ENCODE measurements at places on chromosomes 3 and 15. TPM values are rescaled to one million over a fixed set of nuclear protein-coding genes. Genes with fewer than 3 reads are reported as not detected.

GRCh38 chr3:173785004-173785403, 387.5 kb downstream of the NLGN1 start:
- no peak for DNase-seq

DNA sequence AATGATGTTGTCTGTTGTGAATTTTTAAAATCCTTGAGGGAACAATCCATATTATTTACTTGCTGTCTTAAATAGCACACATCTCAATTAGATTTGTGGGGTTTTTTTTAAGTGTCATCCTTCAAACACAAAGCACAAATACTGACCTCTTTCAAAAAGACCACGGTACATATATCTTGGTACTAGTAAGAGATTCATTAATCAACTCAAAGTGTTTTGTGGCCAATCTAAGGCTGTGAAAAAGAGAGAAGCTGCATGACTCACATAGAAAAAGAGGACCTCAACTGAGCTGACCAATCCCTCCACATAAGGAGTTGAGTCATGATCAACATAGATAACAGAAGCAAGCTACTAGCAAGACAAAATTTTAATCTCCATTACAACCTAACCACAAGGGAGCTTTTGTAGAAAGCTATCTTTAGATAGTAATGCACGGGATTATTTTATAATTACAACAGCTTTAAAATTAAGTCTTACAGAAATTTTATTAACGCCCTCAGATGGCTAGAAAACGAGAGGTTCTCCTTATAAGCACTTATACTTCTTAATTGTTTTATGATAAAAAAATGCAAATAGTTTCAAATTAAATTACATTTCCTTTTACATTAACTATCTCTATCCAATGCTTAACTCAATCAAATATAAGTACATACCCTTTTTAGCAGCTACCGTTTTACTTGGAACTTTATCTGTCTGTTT, 60.5 kb downstream of the TOP2B start:
- DNase-seq: no peak

DNA sequence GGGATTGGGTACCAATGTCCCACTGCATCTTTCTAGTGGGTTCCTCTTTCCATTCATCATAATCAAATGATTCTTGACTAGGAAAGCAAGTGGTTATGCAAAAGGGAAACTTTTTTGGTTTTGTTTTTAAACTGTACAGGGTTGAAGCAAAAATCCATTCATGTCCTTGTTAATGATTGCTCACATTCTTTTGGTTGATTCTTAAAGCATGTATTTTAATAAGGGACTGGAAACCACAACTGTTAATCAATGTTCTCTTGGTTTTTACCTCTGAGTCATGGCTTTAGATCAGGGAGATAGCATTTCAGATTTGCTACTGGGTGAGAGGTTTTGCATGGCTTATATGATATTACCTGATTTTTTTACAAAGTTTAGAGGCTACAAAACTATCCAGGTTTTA, 371.7 kb upstream of the RGMA start:
- no peak for DNase-seq

DNA sequence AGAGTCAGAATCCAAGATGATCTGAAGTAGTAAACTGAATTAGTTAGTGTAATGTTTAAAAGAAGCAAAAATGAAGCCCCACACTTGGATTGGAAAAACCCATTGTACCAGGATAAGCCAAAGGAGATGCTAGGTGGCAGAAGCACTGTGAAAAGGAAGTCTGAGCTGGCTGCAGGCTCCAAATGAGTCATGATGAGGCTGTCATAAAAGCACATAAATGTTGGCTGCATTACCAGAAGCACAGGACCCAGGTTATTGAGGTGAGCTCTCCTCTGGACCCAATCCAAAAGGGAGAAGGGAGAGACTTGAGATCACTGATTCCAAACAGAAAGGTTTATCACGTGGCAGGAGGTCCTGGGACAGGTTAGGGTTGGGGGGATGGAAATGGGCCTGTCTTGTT, 3.2 kb upstream of the ACAN start:
- DNase-seq: no peak

DNA sequence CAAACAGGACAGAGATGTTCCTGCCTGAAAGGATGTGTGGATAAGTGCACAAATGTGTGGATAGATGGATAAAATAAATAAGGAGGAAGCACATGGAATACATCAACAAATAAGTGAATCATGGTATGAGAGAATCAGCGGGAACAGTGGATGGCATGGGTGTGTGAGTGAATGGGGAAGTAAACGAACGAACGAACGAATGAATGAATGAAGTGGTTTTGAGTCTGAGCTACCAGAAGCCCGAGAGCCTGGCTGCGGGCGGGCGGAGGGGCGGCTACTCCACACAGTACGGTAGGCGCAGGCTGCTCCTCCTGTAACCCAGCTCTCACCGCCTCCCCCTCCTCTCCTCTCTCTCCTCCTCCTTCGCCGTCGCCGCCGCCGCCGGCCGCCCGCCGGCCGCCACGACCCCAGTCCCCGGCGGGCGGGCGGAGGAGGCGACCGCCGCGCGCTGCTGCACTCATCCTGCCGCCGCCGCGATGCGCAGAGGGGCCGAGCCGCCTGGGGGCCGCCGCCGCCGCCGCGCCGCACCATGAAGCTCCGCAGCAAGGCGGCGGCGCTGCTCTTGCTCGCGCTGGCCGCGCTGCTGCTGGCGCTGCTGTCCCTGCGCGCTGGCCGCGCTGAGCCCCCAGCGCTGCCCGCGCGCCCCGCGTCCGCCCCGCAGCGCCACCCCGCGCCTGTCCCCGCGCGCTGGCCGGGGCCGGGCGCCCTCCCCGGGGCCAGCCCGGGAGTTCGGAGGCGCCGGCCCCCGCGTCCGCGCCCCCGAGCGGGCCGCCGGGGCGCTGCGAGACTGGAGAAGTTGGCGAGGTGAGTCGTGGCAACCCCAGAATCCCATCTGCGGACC, at the start of gene GXYLT2:
TSS of gene GXYLT2 (plus strand) at position 342 of the 841 bp plus-strand sequence. CDS start at position 530, 188 bp downstream.
- no peak for DNase-seq

DNA sequence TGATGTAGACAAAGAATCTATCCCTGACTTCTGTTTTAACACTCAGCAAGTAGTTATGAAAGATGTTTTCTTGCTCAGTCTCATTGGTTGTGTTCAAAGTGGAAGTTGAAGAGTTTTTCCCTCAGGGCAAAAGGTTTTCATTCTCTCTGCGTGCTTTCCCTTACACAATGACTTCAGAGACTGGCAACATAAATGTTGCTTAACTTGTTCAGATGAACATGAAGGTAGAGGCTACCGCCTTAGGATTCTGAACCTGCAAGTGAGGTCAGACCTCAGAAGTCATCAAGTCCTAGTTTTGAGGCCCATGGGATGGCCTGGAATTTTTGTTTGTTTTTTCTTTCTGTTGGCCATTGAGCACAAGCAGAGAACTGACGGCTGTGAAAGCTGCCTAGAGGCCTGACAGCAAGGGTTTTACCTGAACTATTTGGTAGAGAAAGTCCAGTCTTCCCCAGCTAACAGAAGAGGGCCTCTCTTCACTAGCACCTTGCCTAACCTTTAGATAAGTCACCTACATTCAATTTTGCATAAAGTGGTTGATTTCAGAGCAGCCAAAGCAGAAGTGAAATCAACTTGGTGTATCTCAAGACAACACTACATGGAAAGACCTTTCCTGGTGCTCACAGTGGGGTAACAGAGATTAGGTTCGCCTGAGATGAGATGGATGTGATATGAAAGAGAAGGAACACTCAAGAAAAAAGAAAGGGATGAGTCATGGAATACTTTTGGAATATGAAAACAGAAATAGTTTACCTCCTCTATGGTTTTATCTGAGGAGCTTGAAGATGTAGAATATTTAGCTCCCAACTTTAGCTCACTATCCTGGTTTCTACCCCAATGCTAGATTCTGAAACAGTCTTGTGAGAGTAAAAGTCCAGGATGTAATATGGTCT, 53.6 kb upstream of the AP4E1 start:
- no peak for DNase-seq

DNA sequence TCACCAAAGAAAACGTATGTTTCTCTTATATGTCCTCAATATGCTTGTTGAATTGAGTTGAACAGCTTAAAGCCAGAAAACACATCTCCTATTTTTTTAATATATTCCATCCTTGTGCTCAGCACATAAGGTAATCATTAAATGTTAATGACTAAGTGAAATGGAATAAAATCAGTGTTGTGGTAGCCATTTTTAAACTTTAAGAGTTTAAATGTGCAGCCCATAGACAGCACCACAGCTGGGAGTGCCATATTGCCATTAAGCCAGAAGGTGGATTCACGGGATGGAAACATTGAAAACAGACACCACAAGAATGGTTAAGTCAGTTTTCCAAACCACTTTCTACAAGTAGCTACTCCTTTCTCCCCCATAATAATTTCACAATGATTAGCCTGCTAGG, 76.8 kb upstream of the C15orf61 start:
- no peak for DNase-seq

GRCh38 chr15:101675796-101676582, 23.8 kb upstream of the TM2D3 start:
- no peak for DNase-seq

- no peak for DNase-seq
Observed at GRCh38 chr3:30643763-30644462, 37.5 kb downstream of the TGFBR2 start.

DNA sequence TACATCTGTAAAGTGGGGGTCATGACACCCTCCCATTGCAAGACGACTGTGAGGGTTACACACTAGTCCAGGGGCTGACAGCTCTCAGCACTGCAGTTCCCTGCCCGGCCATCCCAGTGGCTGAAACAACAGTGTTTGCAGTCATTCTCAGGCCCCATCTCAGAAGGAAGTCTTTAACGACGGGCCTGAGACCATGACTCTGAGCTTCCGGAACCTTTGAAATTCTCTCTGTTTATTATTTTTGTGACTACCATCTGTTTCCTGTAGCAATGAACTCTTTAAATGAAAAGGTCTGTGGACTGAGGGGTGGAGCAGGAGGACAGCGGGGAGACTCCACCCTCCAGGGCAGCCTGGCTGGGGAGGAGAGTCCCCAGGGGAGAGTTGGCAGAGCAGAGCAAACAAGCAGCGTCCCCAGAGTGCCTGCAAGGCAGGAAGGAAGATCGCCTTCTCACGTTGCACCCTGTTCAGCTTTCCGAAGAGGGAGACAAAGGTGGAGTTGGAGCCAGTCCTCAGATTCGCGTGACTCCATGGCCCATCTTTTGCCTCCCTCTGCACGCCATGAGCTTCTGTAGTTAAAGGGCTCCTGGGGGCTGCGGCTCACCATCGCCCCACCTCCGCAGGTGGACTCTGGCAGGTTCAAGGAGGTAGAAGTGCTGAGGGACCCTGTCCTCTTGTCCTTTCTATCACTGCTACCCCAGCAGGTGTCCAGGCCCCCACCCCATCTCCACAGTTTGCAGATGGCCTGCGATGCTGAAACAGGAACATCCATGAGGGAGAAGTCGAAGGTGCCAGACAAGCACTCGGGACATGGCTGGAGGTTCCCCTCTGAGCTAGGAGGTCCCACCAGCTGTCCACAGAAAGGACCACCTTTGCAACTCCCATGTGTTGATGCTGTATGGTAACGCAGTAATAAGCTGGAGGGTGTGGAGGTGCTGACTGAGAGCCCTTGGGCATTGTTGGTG, 525.8 kb upstream of the PROK2 start:
- DNase-seq: no peak

- DNase-seq: no peak
Observed at GRCh38 chr3:170033489-170033888, 4.3 kb upstream of the GPR160 start.

DNA sequence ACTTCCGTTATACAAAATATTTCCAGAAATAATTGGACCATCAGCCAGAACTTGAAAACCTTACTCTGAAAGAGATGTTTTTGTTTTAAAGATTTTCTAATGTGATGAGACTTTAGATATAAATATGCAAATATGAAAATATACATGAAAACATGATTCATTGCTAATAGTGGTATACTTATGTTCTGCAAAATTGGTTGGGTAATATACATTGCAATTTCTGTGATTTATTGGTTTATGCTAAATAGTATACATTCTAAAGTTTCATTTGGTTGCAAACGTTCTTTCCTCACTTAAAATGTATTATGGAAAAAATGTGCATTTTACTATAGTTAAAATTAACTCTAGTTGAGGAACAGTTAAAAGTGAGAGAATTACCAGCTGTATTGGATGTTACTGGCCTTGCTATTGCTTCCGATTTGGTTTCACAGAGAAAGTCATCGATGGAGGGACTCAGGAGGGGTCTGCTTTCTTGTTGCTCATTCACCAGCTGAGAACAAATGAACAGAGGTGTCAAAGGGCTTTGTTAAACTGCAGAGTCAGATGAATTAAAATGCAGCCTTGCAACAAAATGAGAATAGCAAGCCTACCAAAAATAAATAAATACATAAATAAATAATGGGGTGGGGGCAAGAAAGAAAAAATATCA, 149.3 kb downstream of the PEX5L start:
- DNase-seq: no peak

DNA sequence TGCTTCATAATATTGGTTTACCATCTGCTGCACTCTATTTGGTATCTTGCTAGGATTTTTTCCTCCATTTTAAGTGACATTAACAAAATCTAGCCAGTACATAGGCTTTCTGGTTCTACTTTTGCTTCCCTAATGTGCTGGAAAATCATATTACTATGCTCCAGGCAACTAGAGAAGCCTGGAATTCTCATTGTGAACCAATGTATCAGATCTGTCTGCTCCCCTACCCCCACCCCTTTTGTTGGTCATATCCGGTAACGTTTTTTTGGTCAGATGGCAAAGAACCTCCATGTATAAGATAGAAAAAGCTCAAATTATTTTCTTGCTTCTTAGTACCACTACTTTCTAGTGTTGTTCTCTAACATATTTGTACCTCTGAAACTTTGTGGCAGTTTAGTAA, 17.1 kb downstream of the MAP2K5 start:
- DNase-seq: no peak

DNA sequence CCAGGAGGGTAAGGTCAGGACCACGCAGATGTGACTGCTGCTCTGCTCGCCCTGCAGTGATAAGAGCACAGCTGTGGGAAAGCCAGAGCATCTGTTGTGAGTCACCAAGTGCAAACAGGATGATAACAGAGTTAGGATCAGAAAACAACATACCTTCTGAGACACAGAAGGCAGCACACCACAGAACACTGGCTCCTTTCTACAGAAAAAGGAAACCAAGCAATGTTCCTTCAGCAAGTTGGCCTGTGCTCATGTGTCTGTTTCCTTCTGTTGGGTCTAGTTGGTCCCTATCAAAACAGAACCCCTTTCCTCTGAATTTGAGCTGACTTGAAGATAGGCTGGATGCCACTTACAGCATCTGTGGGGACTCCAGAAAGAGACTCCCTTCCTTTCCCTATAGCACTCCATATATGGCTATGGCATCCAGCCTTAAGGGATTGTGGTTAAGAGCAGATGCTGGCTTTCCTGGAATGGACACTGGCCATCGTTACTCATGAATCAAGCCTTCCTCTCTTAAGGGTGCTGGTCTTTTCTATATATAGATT, 440.7 kb upstream of the THBS1 start:
- DNase-seq: no peak

- DNase-seq: no peak
Observed at GRCh38 chr15:36050899-36051298, 504.9 kb upstream of the DPH6 start.

The ZDHHC19 gene
- total RNA-seq: not detected

The ATP8B4 gene
- total RNA-seq: 6.3 TPM

The LYZL4 gene
- total RNA-seq: not detected

The CCDC33 gene
- not detected for total RNA-seq

The SLC22A13 gene
- total RNA-seq: 0.17 TPM

The LARP6 gene
- total RNA-seq: 21.2 TPM

The CHRNA5 gene
- 0.99 TPM for total RNA-seq

The MASP1 gene
- 0.66 TPM for total RNA-seq

The GHSR gene
- not detected for total RNA-seq

The GUCA1C gene
- total RNA-seq: not detected

The TF gene
- total RNA-seq: under 0.01 TPM

The ADAMTS9 gene
- total RNA-seq: 45.3 TPM

The WDR49 gene
- total RNA-seq: 9.9 TPM

Measured in esophagus muscularis mucosa (tissue), 4 donors.